ENCODE measurements at places on chromosomes 7 and 10.

- DNase-seq, result no peak
Observed at GRCh38 chr10:93596539-93596938, 4.5 kb downstream of the RBP4 start.

- no peak for DNase-seq
Observed at GRCh38 chr7:125424721-125425120, 495.1 kb upstream of the POT1 start.

GRCh38 chr10:103833731-103834365 lies 21.5 kb downstream of the SH3PXD2A start:
- no peak for DNase-seq

GRCh38 chr7:80236681-80237080 lies 102.0 kb downstream of the GNAI1 start:
- no peak for DNase-seq

DNA sequence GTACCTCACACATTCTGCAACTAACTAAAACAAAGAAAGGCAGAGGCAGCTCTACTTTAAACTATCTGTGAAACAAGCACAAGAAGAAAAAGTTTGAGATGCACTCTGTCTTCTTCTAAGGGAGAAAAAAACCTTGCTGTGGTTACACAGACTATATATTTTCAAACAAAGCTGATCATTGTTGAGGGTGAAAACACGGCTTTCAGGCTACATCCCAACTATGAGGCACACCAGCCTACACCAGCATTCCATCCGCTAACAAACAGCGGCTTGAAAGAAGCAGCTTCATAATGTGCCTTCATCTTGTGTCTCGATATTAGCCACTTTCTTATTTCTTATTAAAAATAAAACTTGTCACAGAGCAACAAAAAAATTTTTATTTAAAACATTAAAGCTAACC lies 79.1 kb downstream of the USP6NL start:
- no peak for DNase-seq

- no peak for DNase-seq
Observed at GRCh38 chr10:74967911-74968666, 141.7 kb downstream of the KAT6B start.

DNA sequence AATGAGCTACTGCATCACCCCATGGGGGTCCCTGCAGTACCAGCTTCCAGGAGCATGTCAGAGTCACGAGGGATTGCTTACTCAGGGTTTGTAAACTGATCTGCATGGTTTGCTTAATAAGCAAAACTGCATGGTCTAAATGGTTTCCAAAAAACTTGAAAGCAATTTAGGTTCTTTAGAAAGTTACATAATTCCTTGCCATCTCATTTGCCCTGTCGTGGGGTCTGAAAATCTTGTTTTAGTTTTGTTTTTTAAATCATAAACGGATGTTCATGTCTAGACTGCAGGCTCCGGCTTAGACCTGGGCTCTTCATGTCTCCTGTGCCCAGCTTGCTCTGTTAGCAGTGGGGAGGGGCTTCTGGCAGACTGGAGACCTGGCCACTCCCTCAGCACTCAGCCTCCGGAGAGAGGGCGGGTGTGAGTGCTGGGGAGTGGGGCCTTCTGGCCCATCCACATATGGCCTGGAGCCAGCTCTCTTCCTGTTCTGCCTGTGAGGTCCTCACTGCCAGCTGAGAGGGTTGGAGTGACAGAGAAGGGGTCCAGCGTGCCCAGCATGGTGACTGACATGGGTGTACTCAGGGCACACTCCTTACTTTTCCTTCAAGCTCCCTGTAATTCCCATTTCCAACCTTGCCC lies 17.5 kb downstream of the PRF1 start:
- no peak for DNase-seq

DNA sequence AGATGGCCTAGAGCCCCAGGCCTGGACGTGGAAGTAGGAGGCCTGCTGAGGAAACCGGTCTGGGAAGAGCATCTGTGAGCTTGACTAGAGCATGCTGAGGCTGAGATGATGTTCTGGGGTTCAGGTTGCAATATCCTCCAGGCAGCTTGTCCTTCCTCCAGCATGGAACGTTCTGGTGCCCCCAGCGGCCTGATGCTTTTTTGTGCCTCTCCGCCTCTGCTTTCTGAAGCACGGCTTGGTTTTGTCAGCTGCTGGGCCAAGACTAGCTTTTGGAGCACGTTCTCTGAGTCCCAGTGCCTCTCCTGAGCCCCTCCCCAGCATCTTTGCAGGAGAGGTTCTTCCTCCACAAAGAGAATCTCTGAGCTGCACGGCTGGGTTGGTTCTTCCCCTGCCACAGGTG lies 682.0 kb upstream of the FOXK1 start:
- no peak for DNase-seq

DNA sequence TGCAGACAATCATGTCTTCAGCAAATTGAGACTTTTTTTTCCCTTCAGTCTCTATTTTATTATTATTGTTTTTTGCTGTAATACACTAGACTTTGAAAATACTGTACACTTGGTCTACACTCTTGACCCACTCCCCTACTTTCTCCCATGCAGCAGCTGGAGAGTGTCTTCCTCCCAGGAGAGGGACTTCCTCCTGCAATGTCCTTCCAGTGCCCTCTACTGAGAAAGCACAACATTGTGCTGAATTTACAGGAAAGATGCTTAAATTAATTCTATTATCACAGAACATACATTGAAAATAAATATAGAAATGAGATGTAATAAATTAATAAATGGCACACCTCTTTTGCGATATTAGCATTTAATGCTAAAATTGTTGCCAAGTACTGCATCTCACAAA lies 411.3 kb downstream of the CCSER2 start:
- no peak for DNase-seq

DNA sequence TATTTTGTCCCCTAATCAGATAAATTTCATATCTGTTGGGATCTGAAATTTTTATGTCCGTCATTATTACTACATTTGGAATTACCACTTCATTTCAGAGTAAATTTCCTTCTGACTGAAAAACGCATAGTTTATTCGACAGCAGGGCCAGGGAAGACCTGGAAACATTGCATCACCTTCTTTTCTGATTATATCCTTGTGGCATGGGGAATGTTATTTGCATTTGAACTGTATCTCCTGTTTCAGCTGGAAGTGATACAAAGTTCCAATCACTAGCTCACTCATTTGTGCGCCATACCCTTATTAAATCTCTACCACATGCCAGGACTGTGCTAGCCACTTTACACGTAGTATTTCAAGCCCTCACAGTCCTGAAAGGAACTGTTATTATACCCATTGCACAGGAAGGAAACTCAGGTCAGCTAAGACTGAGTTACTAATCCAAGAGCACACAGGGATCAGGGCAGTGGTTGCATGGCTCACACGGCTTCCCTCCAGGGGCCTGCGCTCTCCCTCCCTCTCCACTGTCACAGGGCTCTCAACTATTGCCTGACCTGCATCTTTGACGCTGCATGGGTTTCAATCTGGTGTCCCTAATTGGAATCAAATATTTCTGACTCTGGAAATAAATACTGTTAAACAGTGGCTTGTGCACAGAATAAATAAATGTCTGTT lies 84.4 kb upstream of the NANOS1 start:
- DNase-seq, result no peak

DNA sequence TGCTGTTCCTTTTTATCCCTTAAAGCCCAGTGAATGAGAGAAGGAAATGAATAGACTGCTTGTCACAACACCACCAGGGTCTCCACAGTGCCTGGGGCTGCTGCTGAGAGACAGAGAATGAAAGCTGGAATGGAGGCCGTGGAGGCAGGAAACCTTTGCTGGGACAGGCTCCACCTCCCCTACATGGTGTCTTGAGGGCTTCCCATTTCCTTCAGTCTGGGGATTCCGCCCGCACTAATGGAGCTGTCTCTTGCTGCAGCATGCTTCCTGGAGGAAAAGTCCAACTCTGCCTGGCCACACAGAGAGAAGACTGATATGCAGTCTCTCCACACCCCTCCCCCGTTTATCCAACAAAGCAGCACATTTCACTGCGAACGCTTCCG lies 54.5 kb downstream of the LRRC4 start:
- DNase-seq, result no peak

GRCh38 chr10:92479547-92479946 lies 94.3 kb downstream of the IDE start:
- no peak for DNase-seq

DNA sequence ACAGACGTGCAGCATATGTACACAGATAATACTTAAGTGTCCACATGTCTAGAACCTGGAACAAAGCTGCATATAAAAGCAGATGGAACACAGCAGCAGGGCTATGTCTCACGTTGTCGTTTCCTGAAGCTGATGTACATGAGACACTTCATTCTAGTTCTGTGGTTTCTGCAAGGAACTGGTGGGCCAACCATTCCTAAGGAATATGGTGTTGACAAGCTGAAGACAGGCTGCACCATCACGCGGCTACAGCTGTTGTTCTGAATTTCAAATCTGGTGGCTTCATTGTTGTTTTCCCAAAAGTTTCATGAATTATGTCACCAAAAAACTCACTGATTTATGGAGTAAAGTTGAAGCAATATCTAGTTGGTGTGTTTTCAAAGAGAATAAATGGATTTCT lies 33.7 kb downstream of the PRKAG2 start:
- no peak for DNase-seq

GRCh38 chr10:88423732-88424131 lies 159.4 kb downstream of the RNLS start:
- no peak for DNase-seq

DNA sequence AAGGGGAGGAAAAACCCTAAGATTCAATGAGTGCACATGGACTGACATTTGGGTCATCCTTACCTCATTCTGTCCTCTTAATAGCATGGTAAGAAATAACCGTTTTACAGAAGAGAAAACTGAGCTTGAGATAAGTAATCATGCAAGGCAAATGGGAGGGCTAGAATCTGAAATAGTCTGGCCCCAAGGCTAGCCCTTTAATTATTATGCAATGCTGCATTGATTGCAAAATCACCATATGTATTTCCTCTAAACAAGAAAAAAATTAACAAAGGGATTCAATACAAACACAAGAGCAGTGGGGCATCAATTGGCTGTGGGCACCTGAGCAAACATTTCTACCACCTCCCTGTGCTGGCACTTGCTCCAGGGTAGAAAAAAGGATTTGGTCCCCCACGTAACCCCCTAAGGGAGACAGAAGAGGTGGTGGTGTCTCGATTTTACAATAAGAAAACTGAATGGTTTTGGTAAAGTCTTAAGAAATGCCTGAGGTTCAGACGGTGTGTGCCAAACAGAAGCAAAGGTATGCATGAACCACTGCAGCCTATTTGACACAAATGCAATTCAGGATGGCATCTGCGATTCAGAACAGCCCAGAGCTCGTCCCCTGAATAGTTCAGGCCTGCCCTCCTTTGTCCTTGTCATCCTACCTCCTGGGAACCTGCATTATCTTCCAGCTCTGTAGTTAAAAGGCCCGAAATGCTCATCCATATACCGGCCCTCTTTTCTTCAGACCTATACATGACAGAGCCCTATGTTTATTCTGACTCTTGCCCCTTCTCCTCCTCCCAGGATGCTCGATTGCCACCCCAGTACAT lies 23.6 kb downstream of the PIP4K2A start:
- DNase-seq, result no peak

Measured in AG04450 (cell line).